Left forelimb (tissue), 1 donor: ENCODE measurements at places on chromosomes 3 and 15.

DNA sequence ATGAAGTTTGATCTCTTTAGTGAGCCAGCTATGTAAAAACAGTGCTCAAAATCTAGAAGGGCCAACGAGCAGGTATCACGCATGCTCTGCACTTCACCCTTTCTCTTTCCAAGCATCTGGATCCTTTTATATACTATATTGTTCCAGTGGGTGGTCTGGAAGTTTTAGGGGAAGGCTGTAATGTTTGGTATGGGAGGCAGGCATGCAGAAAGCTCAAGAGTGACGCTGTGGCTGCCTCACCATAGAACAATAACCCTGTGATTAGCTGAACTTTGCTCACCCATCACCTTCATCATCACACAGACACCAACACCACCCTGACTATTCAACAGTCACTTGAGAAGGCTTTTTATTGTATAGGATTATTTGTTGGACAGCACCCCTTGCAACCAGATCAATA lies 81.6 kb downstream of the FBN1 start:
- DNase-seq = no peak

DNA sequence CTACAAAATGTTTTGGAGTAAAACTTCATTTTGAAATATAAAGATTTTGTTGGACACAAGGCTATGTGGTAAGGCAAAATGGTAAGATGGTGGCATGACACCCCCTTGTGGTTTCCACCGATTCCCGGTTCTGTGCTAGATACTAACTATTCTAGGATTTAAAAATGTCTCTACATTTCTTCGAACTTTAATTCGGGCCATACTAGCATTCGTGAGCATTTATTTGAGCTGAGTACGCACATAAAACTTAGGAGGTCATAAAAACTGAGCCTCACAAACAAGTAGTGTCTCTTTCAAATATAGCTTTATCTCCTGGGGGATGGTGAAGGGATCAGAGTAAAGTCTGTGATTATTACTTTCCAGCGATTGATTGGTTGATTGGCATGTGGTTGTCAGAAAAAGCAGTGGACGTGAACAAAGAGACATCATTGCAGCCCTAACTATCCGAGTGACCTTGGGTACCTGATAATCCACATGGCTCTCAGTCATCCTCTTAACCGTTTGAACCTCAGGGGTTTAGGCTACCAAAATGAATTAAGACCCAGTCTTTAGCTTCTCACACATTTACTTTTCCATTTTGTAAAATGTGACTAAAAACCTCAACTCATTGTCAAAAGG lies 1.1 kb upstream of the ZNF639 start:
- no peak for DNase-seq

DNA sequence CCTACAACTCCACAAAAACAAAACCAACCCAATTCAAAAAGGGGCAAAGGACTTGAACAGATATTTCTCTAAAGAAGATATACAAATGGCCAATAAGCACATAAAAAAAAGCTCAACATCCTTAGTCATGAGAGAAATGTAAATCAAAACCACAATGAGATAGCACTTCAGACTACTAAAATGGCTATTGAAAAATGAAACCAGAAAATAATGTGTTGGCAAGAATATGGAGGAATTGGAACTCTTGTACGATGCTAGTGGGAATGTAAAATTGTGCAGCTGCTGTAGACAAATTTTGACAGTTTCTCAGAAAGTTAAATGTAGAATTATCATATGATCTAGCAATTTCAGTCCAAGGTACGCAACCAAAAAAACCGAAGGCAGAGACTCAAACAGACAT lies 29.0 kb downstream of the KY start:
- DNase-seq = no peak

GRCh38 chr3:131880948-131881347 lies 153.9 kb downstream of the CPNE4 start:
- DNase-seq = no peak

GRCh38 chr3:151109286-151109800 lies 23.9 kb downstream of the MED12L start:
- DNase-seq = no peak
